Activated T-helper 9 cell treated with anti-CD3 and anti-CD28 coated beads, Interleukin-2, amount 50 U/mL, for 16 hours (primary cell): ENCODE measurements at places on chromosomes 7 and 10.

- no peak for DNase-seq
Observed at GRCh38 chr10:809671-810350, 120.3 kb upstream of the DIP2C start.

DNA sequence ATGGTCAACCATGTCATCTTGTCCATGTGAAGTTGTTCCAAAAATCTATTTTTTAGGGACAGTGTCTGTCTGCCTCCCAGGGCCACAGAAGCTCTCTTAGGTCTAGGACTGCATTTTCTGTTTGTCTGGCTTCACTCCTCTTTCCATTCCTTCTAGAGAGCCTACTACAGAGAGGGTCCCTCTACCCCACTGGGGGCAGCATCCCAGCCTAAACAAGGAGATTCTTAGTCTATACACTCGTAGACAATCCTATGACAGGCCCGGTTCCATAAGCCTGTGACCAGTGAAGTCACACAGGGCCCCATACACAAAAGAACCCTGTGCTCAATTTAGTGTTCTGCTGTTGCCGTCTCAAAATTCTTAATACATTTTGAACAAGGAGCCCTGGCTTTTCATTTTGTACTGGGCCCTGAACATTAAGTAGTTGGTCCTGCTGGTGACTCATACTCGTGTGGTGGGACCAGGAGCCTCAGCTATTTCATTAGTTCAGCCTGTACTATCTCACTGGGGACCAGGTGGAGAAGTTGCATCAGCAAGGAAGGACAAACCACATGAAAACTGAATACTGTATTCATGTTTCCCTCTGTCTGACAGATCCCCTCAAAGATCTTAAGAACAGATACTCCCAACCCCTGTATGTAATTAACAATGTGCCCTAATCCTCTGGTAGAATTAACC is 23.5 kb upstream of the FAM180A start:
- DNase-seq = no peak

DNA sequence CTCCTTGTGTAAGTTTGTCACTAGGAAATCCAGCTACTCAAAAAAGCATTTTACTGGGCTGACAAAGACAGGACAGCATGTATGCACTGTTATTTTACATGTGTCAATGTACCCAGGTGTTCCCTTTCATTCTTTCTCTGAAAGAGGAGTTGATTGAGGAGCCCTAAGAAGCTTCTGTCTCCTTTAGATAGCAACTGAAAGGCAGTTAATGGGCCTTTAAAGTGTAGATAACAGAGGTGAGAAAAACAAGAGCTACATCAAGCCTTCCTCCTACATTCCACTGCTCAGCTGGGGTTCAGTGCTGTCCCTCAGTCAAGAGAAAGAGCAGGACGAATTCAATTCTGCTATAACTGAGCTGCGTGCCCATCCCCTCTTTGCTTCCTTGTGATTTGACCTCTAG is 12.8 kb upstream of the WIPF3 start:
- DNase-seq = no peak

DNA sequence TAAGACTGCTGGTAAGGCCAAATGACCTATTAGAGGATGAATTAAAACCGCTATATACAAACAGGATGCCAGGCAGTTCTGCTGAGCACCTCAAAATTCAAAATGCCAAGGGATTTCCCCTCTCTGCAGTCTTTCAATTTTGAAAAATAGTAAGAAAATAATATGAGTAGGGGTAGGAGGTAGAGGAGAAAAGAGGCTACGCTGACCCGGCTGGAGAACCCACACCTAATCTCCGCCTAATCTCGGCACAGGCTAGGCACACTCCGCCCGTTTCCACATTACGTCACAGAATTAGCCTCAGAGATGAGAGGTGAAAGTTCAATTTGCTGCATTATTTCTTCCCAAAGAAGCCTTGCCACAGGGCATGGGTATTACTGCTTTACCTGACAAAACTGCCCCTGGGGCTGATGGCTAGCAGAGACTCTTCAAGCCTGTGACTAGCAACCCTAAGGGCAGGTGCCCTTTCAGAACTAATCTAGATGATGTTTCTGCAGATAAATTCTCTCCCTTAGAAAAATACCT is 21.3 kb upstream of the SPOCK2 start:
- no peak for DNase-seq

DNA sequence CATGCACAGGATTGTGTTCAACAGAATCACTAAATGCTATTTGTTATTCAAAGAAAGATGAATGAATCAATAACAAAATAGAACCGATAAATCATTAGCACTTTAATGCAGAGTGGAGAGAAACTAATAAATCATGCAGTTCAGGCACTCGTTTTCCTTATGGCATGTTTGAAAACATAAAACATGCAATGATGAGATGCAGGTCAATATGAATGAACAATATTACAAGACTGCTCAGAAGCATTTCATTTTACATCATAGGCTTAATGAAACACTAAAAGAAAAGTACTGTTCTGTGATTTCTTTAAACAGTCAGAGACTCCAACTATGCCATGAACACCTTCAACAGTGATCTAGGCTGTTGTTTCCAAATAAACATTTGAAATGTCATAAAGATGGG is 158.1 kb upstream of the ETV1 start:
- DNase-seq = no peak

GRCh38 chr10:110395350-110396283 is 90.9 kb upstream of the SMNDC1 start:
- DNase-seq = peak; percentile 30

DNA sequence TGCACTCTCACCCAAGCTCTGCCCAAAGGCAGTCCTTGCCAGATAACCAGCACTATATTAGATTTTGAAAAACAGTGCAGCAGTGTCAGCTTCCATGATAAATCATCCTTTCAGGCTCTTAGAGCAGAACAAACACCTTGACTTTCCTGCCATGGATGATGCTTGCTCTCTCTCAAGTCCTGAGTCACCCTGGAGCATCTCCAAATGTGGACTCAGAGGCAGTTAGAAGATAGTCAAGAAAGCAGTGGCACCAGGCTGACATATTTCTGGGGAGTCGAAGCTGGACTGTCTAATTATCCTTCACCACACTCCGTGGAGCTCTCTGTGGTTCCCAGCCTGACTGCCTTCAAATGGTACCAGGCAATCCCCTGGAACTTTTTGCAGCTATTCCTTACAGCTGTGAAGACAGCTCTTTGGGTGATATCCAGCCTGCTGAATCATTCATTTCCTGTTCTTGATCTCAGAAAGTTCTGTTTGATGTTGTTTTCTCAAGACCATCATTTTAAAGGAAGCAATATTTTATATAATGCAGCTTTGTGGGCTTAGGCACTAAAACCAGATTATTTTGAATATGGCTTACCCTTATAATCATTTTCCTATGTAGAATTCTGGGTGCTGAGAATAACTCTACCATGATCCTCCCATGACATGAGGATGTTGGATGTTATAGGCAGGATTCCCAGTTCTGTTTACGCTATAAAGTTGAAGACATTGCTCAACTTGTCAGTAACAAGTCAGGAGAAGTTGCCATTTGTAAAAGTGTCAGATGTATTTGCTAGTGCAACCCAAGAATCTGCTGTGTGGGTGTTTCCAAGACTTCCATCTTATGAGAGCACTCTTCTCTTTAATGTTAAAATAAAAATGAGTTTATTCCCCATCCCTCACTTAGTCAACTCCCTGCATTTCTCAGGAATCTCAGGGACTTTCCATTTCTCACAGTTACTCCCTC is 233.8 kb downstream of the C7orf25 start:
- DNase-seq = no peak

GRCh38 chr7:32670110-32671025 is 175.1 kb downstream of the AVL9 start:
- no peak for DNase-seq

- no peak for DNase-seq
Observed at GRCh38 chr7:17560516-17560915, 262.1 kb downstream of the AHR start.

DNA sequence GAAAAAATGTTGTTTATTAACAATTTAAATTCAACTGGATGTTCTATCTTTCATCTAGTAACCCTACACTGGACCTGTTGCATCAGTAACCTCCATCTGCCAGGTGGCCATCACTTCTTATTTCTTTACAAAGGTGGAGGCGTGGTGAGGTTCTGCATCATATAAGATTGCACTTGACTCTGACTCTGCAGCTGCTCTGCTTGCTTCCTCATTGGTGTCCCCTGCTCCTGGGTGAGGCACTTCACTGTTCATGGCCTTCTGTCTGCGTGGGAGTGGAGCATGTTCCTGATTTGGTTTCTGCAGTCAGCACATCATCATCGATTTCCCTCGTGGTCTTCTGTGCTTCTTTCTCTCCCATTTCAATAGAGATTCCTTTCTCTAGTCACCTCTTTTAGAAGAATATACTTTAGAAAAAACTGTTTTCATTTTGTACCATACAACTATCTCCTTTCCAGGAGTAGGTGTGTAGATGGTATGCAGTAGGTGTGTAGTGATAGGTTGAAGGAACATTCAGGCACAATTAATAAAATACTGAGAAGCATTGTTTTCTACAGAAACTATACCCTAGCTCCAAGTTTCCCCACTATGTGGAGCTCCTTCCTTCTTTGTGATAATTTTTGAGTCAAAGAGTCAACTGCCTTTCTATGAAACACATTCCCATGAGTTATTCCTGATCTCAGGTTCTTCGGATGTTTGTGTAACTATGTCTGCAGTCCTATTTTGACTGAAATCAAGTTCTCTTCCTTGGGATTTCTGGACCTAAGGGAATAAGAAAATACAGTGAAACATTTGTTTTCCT is 231.7 kb upstream of the CNTNAP2 start:
- DNase-seq = no peak

DNA sequence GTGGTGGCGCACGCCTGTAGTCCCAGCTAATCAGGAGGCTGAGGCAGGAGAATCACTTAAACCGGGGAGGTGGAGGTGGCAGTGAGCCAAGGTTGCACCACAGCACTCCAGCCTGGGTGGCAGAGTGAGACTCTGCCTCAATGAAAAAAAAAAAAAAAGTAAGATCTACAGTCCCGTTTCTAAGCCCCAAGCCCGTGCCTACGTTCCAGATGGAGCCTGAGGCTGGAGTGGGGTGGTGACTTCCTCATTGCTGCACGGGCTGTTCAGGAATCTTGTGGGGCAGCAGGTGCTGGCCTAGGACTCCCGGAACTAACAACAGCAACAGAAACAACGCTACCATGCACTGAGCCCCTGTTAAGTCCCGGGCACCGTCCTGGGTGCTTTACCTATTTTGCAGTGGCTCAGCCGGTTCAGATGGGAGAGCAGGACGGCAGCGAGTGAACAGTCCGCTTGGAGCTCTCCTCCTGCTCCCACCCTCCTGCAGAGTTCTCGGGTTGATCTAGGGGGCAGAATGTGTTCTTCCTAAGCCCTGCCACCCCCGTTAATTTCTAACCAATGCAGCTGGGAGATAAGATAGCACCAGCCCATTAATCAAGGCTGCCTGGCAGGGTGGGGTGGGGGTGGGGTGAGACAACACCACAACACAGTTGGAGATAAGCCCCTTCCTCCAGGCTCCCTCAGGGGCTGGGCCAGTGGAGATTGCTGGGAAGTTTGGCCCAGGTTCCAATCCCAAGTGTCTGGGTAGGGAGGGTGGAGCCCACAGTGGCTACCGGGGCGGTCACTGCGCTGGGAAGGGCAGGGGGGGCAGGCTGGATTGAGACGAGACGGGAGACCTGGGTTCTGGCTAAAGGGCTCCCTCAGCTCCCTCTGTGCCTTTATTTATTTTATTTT is 17.0 kb upstream of the SFRP5 start:
- no peak for DNase-seq

DNA sequence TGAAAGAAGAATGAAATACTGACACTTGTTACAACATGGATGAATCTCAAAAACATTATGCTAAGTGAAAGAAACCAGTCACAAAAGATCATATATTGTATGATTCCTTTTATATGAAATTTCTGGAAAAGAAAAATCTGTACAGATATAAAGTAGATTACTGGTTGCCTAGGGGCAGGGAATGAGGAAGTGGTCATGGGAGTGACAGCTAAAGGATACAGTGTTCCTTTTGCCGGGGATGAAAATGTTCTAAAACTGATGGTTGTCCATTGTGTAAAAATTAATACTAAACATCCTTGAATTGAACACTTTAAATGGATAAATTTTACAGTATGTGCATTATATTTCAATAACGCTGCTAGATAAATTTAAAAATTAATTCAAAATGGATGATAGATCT is 25.1 kb downstream of the ALOX5 start:
- no peak for DNase-seq

DNA sequence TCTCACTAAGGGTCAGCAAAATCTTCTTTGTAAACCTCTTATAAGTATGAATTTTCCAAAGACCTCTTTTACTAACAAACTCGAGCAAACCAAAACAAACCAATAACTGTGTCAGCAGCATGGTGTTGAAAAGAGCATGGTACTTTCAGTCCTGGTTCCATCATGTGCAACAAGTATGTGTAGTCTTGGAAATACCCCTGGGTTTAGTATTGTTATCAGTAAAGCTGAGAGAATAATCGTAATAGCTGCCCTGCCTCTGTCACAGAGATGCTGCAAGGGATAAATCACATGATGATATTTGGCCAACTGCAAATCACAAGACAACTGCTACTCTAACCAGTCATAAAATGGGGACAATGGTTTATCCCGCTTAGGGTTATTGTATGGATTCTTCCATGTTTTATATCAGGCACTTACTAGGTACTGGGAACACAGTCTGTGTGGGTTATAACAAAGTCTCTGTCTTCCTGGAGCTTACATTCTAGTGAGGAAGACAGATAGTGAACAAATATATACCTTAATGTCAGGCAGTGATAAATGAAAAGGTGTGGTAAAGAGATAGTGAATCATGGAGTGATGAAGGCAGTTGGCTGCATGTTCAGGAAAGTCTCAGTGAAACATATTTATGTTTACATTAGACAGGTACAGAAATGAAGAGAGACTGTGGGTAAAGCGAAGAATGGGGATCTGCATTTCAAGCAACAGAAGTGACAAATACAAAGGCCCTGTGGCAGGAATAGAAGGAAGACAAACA is 60.5 kb upstream of the C10orf90 start:
- DNase-seq = no peak

DNA sequence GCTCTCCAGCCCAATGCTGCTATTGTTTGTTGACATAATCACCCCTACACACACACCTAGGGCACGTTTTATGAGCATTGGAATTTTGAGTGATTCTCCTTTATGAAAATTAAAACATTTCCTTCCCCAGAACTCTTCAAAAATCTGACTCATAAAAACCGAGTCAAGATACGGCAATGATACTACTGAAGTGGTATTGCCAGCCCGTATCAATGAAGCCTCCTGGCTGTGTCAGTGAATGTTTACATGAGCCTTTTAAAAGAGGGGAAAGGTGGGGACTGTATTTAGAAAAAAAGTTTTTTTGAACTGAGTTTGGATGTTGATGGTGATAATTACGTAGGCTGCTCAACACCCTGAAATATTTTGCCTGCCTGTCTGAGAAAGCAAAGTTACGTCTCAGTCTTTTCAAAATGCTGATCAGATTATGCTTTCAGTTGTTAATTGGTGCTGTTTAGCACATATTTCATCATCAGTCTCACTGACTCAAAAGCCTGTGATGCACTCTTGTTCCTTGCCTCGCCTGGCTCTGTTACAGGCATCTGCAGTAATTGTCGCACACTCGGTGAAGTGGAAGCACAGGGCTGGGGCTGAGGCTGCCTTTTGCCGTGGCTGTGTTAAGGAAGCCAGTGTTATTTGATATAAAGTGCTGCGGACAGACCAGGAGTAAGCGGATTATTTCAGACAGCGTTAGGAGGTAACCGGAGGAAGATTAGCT is 157.4 kb upstream of the TCF7L2 start:
- no peak for DNase-seq

- DNase-seq = no peak
Observed at GRCh38 chr10:26909753-26910152, 49.0 kb upstream of the ABI1 start.

GRCh38 chr7:41492603-41493002 is 210.3 kb downstream of the INHBA start:
- DNase-seq = no peak
